ENCODE measurements at places on chromosomes 13 and 19. TPM values are rescaled to one million over a fixed set of nuclear protein-coding genes. Genes with fewer than 3 reads are reported as not detected.

Gene CAMSAP3
- 103 TPM for total RNA-seq

Gene C19orf18
- 1.8 TPM for total RNA-seq

GRCh38 chr19:27652796-27653195 is 1560.2 kb downstream of the UQCRFS1 start:
- peaks cover 4% of the 10 kb centered on the region for H3K36me3 ChIP-seq
- H3K4me1 ChIP-seq: no peaks in the 10 kb centered on the region
- peak; percentile 2 for DNase-seq
- H3K4me3 ChIP-seq: no peak overlapping the region

Gene UBE2L5
- total RNA-seq: not detected

- H3K36me3 ChIP-seq: no peaks in the 10 kb centered on the region
- no peak overlapping the region for H3K4me3 ChIP-seq
- no peak overlapping the region for H3K27ac ChIP-seq
- no peak for DNase-seq
- H3K4me1 ChIP-seq: no peaks in the 10 kb centered on the region
These were observed 275.3 kb upstream of the KLF12 start for GRCh38 chr13:74409551-74409950.

DNA sequence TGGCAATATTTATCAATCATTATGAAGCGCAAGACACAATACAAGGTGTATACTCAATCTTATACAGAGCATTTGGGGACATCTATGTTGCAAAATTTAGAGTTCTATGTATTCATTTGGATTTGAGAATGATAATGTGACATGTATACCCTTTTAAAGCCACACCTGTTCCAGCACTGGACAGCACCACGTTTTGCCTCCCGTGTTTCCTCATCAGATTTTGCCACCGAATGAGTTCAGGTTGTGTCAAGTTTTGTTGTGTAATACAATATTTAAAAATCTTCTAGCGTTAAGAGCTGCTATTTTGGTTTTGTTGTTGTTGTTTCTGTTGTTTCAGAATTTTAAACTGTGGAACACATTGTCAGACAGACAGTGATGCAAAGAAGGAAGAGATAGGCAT is 568.3 kb upstream of the GPC6 start:
- peaks cover 5% of the 10 kb centered on the region for H3K4me1 ChIP-seq
- no peak overlapping the region for H3K27ac ChIP-seq
- no peak overlapping the region for H3K4me3 ChIP-seq
- DNase-seq: no peak
- H3K27me3 ChIP-seq: no peaks in the 10 kb centered on the region

DNA sequence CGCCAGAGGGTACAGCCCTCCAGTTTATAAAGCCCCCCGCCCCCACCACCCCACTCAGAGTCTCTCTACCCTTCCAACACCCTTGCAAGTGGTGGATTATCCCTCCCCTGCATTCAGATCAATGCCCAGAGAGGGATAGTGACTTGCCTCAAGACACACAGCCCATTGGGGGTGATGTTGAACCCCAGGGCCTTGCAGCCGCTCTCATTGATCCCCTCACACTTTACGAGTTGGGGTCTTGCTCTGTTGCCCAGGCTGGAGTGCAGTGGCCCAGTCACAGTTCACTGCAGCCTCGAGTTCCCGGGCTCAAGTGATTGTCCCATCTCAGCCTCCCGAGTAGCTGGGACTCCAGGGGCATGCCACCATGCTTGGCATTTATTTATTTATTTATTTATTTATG is 11.2 kb downstream of the TLE2 start:
- H3K4me1 ChIP-seq: peaks cover 2% of the 10 kb centered on the region
- H3K4me3 ChIP-seq: no peak overlapping the region
- H3K27me3 ChIP-seq: no peaks in the 10 kb centered on the region
- DNase-seq: no peak

Gene FUT6
- not detected for total RNA-seq

DNA sequence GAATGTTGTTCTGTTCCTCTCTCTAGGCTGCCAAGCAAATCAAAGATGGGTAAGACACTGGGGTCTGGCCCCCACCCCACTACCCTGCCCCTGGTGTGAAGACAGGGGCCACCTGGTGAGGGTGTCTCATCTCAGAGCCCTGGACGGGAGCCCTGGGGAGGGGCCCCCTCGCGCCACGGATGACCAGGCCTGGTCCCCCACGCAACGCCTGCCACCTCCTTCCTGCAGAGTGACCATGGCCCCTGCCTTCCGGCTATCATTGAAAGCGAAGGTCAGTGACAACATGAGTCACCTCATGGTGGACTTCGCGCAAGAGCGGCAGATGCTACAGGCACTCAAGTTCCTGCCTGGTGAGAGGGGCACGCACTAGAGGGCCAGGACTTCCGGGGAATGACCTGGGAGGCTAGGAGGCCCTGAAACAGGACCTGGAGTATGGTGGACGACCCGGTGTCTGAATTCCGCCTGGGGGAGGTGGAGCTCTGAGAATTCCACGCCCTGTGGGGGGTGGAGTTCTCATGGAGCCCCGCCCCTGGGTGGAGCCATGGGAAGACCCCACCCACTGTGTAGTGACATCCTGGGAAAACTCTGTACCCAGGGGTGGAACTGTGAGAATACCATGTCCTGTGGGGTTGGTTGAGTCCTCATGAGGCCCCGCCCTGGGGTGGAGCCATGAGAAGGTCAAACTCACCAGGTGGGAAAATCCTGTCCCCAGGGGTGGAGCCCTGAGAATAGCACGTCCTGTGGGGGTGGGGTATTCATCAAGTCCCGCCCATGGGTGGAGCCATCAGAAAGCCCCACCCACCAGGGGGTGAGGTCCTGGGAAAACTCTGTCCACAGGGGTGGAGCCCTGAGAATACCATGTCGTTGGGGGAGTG is 6.1 kb downstream of the FSD1 start:
- no peaks in the 10 kb centered on the region for H3K27me3 ChIP-seq
- no peaks in the 10 kb centered on the region for H3K4me1 ChIP-seq
- peaks cover 3% of the 10 kb centered on the region for H3K36me3 ChIP-seq
- DNase-seq: no peak
- H3K4me3 ChIP-seq: no peak overlapping the region

DNA sequence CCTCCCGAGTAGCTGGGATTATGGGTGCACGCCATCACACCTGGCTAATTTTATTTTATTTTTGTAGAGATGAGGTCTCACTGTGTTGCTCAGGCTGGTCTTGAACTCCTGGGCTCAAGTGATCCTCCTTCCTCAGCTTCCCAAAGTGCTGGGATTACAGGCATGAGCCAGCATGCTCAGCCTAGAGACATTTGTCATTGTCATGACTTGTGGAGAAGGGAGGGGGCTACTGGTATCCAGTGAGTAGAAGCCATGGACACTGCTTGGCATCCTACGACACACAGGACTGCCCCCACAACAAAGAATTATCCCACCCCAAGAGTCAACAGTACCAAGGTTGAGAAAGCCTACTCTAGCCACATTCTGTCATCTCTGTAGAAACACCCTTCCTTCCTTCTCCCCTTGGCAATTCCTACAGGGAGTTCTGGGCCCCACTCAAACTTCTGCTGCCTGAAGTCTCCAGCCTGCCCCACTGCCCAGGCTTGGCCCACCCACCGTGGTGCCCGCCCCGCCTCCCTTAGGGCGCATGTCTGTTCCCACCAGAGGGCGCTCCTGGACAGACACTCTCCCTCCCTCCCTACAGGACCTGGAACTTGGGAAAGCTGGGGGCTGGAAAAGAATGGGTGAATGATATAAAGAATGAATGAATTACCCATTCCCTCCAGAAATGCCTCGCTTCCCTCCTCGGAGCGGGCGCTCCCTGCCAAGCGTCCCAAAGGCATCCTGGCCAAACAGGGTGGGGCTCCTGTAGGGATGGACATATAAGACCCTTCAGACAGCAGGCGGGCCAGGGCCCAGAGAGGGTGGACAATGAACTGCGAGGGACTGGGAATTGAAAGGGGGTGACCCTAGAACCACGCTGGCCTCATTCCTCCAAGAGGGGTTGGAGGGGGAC is 5.5 kb upstream of the EMP3 start:
- peaks cover 8% of the 10 kb centered on the region for H3K27me3 ChIP-seq
- DNase-seq: peak; percentile 59
- peak overlapping the region; percentile 85 for H3K4me3 ChIP-seq

- no peaks in the 10 kb centered on the region for H3K4me1 ChIP-seq
- no peak overlapping the region for H3K4me3 ChIP-seq
- no peaks in the 10 kb centered on the region for H3K27me3 ChIP-seq
- H3K27ac ChIP-seq: no peak overlapping the region
These were observed 1.4 kb upstream of the YJEFN3 start for GRCh38 chr19:19527371-19527656.

DNA sequence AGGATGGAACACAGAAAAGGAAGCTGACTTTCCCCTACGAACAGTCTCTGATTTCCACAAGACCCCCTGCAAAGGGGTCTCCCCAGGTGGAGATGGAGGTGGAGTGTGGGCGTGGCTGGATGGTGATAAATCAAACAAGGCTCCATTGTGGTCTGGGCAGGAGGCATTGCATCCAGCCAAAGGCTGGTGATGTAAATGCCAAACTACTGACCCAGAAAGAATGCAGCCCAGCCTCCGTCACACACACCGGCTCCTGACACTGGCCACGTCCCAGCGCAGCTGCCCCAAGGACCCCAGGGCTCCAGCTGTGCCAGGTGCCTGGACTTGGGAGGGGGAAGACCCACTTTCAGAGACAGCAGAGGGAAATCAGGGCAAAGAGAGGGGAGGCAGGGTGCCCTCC is 6.3 kb downstream of the SLC7A1 start:
- no peak overlapping the region for H3K4me3 ChIP-seq
- H3K4me1 ChIP-seq: peaks cover 7% of the 10 kb centered on the region
- DNase-seq: no peak

GRCh38 chr19:38417544-38418506 is 8.2 kb downstream of the RASGRP4 start:
- H3K36me3 ChIP-seq: no peaks in the 10 kb centered on the region
- peak; percentile 74 for DNase-seq
- peaks cover 6% of the 10 kb centered on the region for H3K4me1 ChIP-seq
- H3K27ac ChIP-seq: peak overlapping the region; percentile 93
- H3K4me3 ChIP-seq: peak overlapping the region; percentile 70

Gene CAPN12
- total RNA-seq: 4.1 TPM

Gene GARIN5A
- total RNA-seq: 11.6 TPM

Gene PDE4A
- 0.87 TPM for total RNA-seq

GRCh38 chr19:2234996-2235380 is 1.1 kb downstream of the PLEKHJ1 start:
- DNase-seq: no peak
- peak overlapping the region; percentile 95 for H3K4me3 ChIP-seq
- H3K4me1 ChIP-seq: peaks cover 30% of the 10 kb centered on the region
- H3K27me3 ChIP-seq: no peaks in the 10 kb centered on the region

DNA sequence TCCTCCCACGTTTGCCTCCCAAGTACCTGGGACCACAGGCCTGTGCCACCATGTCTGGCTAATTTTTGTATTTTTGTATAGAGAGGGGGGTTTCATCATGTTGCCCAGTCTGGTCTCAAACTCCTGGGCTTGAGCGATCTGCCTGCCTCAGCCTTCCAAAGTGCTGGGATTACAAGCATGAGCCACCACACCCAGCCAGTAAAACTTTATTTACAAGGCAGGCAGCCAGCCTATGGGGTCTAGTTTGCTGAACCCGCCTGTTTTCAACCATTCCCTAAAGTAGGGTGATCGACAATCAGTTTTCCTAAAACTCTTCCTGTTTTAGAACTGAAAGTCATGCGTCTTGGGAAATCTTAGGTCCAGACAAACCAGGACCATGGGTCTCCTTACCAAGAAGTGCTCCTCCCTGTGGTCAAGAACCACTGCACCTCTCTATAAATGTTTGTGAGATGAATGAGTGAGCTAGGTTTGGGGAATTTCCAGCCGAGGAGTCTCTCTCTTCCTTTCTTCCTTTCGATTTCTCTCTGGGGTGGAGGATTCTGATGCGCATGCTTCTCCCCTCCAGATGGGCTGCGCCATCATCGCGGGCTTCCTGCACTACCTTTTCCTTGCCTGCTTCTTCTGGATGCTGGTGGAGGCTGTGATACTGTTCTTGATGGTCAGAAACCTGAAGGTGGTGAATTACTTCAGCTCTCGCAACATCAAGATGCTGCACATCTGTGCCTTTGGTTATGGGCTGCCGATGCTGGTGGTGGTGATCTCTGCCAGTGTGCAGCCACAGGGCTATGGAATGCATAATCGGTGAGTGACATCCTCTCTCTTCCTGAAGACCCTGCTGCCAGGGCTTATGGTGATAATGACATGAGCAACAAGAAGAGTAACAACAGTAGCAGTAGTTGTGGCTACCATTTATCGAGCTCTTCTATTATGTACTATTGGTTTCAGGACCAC is 38.7 kb downstream of the ADGRE1 start:
- H3K27ac ChIP-seq: no peak overlapping the region
- H3K4me3 ChIP-seq: no peak overlapping the region
- DNase-seq: no peak
- no peaks in the 10 kb centered on the region for H3K4me1 ChIP-seq
- H3K27me3 ChIP-seq: no peaks in the 10 kb centered on the region

GRCh38 chr19:17718550-17718946 is 732 bp upstream of the MAP1S start:
- peaks cover 16% of the 10 kb centered on the region for H3K4me1 ChIP-seq
- no peaks in the 10 kb centered on the region for H3K27me3 ChIP-seq
- DNase-seq: no peak
- peak overlapping the region; percentile 65 for H3K27ac ChIP-seq

- H3K4me3 ChIP-seq: no peak overlapping the region
- no peaks in the 10 kb centered on the region for H3K27me3 ChIP-seq
- DNase-seq: no peak
- H3K36me3 ChIP-seq: no peaks in the 10 kb centered on the region
These were observed 91.5 kb upstream of the SLC15A1 start for GRCh38 chr13:98844021-98844420.

GRCh38 chr13:50731400-50731799 is 112.1 kb downstream of the DLEU7 start:
- H3K36me3 ChIP-seq: no peaks in the 10 kb centered on the region
- DNase-seq: no peak
- no peaks in the 10 kb centered on the region for H3K27me3 ChIP-seq
- no peaks in the 10 kb centered on the region for H3K4me1 ChIP-seq
- no peak overlapping the region for H3K27ac ChIP-seq
- no peak overlapping the region for H3K4me3 ChIP-seq

DNA sequence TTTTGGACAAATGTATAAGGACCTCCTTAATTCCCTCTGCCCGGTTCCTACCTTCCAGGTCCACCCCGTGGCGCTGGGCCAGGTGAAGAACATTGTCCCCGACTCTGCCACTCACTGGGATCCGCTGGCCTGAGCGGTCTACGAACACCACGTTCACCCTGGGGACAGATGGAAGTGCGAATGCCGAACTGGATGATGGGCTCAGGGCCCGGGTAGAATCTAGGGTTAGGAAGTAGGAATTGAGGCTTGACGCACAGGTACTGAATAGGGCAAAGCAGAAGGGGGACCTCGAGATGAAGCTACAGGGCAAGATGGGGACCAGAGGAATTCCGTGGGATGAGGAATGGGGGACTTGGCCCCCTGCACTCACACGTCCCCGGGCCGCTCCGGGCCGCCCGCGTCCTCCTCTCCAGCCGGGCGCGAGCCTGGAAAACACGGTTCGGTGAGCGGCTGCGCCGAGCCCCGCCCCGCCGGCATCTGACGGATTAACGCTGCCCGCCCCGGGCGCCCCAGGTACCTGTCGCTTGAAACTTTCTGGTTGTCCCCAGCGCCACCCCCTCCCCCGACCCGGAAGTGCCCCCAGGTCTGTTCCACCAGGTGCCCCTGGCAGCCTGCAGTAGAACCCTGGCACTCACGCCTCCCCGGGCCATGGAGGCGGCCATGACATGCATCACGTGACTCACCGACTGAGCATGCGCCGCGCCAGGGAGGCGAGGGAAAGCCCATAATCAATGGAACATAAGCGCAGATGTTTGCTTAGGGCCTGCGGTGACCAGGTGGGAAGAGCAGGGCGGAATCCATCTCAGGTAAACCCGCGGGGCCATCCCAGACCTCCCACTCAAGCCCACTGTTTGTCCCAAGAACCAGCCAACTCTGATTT is at the start of gene FDX2:
TSS of gene FDX2 (minus strand) at position 681 of the 880 bp plus-strand sequence. CDS start at position 662, 19 bp downstream.
- peak within 1 kb of the TSS; percentile 96 for H3K4me3 ChIP-seq
- H3K36me3 ChIP-seq: peaks cover 13% of the 10 kb centered on the region
- no peaks in the 10 kb centered on the region for H3K27me3 ChIP-seq

Gene ACP7
- total RNA-seq: not detected

Gene GNG7
- 11.3 TPM for total RNA-seq

Gene GSX1
- total RNA-seq: not detected
